ENCODE measurements at places on chromosomes 13 and 19.
A peak's percentile ranks its signal among the peaks of the same experiment; 100 is the strongest.

DNA sequence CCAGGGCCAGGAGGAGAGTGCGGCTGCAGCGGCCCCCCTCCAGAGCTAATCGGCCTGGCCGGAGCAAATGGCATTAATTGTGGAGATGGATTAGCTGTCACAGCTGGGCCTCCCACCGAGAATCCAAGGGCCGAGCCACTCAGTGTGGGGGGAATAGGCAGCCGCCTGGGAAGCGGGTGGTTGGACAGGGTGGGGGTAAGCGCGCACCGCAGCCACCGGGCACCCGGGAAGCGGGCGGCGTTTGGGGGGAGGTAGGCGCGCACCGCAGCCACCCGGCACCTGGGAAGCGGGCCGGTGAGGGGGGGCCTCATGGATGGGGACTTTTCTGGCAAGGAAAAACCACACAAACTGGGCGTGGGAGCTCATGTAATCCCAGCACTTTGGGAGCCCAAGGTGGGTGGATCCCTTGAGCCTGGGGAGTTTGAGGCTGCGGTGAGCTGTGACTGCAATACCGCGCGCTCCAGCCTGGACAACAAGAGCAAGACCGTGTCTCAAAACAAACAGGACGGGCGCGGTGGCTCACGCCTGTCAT is 9.7 kb downstream of the R3HDM4 start:
- no peak for DNase-seq

DNA sequence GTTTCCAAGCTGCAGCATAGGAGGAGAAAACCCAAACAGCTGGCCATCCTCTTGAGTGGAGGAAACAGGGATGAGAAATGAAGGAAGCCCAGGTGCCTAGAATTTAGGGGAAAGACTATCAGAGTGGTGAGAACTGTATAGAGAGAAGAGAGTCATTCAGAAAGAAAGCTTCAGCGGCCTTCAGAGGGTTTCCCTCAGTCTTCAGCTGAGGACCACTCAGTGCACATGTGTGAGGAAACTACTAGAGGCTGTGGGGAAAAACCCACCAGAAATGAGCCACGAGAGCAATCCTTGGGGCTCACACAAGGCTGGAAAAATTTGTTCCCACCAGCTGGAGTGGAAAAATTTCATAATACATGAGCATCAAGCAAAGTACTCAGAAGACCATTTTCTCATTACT is 35.2 kb upstream of the CPB2 start:
- DNase-seq = no peak

DNA sequence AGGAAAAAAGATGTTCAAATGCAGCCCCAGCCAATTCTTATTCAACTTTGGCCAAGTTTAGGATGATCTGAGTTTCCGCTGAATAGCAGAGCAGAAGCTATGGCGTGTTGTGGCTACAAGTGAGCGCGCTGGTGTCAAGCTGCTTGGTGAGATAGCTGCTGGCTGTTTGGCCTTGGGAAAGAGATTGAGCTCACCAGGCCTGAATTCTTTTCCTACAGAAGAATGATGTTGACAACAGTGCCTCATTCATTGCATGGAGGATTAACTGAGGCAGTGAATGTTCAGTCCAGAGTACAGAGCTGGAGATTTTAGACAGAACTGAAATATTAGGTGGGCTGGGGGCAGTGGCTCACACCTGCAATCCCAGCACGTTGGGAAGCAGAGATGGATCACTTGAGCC is 31.5 kb upstream of the MAP3K10 start:
- no peak for DNase-seq

DNA sequence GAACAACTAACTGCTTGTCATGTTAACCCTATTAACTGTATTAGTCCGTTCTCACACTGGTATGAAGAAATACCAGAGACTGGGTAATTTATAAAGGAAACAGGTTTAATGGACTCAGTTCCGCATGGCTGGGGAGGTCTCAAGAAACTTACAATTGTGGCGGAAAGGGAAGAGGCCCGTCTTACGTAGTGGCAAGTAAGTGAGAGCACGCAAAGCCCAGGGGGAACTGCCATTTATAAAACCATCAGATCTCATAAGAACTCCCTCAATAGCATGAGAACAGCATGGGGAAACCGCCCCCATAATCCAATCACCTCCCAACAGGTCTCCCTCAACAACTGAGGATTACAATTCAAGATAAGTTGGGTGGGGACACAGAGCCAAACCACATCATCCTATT is 34.7 kb downstream of the PHF11 start:
- no peak for DNase-seq

DNA sequence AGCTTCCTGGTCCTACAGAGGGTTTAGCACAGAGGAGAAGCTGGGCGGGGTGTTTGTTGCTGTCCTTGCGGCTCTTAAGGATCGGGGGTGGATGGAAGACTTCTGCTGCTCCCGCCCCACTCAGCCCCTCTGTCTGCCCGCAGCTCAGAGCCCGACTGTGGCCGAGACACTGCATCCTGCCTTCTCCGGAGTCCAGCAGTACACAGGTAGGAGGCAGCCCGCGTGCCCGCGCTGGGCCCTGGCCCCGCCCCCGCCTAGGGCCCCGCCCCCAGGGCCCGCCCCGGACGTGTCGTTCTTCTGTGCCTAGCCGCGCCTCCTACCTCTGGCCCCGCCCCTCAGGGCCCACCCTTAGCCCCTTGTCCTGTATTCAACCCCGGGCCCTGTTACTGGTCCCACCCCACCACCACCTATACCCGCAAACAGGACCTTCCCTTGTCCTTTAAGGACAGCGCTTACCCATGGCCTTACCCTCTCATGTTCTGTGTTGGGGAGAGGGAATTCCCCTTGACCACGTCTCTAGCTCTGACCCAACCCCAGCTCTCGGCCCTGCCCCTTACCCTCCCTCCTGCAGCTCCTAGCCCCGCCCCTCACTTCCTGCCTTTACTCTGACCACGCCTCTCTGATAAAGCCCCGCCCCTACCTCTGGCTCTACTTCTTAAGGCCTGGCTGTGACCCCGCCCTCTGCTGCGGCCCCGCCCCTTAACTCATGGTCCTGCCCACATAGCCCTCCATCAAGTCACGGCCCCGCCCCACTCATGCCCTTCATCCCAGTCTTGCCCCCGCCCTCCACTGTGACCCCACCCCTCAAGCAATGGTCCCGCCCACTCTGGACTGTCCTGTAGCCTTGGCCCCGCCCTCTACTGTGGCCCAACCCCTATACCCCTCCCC is 60.5 kb downstream of the CELF5 start:
- DNase-seq = peak; percentile 61

DNA sequence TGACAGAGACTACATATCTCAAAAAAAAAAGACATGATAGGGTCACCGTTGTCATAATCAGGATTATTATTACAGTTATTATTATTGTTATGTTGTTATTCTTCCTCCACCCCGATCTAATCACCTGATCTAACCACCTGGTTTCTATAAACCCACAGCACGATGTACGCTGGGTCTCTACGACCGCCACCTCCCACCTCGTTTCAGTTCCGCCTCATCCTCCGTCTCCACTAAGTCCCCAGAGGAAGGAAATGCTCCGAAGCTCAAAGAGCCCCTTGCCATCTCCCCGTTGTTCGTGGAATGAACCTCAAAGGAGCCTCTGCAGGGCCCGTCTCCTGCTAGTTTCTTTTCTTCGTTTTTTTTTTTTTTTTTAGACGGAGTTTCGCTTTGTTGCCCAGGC is 15.9 kb upstream of the MEIS3 start:
- no peak for DNase-seq

- DNase-seq = no peak
Observed at GRCh38 chr13:68690567-68690966, 1417.1 kb upstream of the ATXN8OS start.

GRCh38 chr13:112900226-112900600 is 68.8 kb upstream of the MCF2L start:
- DNase-seq = no peak

DNA sequence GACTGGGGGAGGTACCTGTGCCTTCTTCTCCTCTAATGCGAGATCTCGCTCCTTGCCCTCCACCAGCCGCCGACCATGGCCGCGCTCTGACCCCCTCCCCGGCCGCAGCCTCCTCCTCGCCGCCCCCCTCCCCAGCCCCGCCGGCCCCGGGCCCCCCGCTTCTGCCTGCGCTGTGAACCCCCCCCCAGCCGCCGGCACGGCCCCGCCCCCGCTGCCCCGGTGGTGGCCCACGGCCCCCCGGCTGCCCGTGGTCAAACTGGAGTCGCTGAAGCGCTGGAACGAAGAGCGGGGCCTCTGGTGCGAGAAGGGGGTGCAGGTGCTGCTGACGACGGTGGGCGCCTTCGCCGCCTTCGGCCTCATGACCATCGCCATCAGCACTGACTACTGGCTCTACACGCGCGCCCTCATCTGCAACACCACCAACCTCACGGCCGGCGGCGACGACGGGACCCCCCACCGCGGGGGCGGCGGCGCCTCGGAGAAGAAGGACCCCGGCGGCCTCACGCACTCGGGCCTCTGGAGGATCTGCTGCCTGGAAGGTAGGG is at the start of gene CACNG8:
Gene CACNG8 (plus strand): TSS at position 51 of the 545 bp plus-strand sequence.
- no peak for DNase-seq

DNA sequence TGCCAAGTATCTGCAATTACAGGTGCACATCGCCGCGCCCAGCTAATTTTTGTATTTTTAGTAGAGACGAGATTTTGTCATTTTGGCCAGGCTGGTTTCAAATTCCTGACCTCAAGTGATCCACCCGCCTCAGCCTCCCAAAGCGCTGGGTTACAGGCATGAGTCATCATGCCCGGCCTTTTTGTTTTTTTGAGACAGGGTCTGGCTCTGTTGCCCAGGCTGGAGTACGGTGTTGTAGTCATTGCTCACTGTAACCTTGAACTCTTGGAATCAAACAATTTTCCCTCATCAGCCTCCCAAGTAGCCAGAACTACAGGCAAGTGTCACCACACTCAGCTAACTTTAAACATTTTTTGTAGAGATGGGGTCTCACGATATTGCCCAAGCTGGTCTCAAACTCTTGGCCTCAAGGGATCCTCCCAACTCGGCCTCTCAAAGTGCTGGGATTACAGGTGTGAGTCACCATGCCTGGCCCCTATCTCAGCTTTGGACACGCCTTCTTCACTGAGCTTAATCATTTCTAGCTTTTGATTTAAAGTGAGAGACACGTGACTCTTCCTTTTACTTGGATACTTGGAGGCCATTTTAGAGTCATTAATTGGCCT is 4.0 kb upstream of the IRGC start:
- DNase-seq = no peak

- no peak for DNase-seq
Observed at GRCh38 chr19:33110137-33110910, 21.6 kb upstream of the WDR88 start.

DNA sequence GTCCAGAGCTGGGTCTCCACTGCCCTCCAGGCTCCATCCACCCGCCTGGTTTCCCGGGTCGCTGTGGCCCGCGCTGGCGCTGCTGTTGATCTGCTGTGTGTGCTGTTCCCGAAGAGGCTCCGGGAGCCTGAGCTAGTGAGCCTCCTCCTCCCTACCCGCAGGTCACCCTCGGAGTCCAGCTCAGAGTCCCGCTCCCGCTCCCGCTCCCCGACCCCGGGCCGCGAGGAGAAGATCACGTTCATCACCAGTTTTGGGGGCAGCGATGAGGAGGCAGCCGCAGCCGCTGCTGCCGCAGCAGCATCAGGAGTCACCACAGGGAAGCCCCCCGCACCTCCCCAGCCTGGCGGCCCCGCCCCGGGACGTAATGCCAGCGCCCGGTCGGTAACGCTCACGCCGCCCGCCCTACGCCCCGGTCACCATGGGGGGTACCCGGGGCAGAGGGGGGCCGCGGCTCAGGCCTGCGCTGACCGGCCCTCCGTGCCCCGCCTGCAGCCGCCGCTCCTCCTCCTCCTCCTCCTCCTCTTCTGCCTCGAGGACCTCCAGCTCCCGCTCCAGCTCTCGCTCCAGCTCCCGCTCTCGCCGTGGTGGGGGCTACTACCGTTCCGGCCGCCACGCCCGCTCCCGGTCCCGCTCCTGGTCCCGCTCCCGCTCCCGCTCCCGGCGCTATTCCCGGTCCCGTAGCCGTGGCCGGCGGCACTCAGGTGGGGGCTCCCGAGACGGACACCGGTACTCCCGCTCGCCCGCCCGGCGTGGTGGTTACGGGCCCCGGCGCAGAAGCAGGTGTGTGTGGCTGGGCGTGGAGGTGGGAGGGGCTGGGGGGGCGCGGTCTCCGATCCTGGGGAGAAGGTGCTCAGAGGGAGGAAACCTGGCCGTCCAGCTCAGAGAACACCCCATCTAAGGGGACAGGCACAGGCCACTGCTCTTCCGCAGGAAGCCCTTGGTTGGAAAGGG is 12.2 kb downstream of the ZNF296 start:
- DNase-seq = no peak

DNA sequence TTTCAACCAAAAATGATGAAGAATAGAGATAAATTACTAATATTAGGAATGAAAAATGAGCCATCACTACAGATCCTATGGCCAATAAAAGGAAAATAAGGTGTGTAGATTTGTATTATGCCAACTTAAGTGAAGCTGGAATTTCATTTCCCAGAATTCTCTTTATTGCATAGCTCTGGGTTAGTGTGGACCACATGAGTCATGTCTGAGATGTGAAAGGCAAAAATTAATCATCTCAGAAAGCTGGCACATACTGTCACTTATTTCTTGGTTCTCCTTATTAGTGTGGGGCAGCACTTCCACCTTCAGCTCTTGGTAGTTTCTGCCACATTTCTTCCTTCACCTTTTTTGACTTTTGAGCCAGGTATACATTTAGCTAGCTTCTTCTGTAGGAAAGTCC is 82.6 kb downstream of the KATNAL1 start:
- DNase-seq = no peak

DNA sequence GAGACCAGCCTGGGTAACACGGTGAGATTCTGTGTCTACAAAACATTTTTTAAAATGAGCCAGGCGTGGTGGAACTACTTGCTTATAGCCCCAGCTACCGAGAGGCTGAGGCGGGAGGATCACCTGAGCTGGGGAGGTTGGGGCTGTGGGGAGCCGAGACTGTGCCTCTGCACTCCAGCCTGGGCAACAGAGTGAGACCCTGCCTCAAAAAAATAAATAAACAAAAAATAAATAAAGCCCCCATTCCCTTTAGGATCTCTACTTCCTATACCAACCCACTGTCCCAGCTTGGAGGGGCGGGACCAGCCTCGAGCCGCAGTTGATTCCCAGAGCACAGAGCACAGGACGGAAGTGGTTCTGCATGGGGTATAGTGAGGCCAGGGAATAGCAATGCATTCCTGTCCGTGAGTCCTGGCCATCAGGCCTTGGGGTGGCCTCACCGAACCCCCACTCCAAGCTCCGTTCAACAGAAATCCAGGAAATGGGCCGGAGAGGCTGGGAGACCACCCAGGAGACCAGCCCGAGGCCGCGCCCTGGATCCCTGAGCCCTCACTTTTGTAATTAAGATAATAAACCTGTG is 4.9 kb upstream of the PTBP1 start:
- no peak for DNase-seq

GRCh38 chr19:46637224-46637623 is 1.2 kb upstream of the GNG8 start:
- DNase-seq = no peak

GRCh38 chr13:80030491-80030890 is 310.4 kb downstream of the SPRY2 start:
- no peak for DNase-seq

DNA sequence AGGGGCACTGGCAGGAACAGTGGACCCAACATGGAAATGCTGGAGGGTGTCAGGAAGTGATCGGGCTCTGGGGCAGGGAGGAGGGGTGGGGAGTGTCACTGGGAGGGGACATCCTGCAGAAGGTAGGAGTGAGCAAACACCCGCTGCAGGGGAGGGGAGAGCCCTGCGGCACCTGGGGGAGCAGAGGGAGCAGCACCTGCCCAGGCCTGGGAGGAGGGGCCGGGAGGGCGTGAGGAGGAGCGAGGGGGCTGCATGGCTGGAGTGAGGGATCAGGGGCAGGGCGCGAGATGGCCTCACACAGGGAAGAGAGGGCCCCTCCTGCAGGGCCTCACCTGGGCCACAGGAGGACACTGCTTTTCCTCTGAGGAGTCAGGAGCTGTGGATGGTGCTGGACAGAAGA is 4.1 kb downstream of the KLK2 start:
- no peak for DNase-seq

All from central memory CD4-positive, alpha-beta T cell (primary cell).